ENCODE measurements at places on chromosomes 11 and 22.
A peak's percentile ranks its signal among the peaks of the same experiment; 100 is the strongest.

DNA sequence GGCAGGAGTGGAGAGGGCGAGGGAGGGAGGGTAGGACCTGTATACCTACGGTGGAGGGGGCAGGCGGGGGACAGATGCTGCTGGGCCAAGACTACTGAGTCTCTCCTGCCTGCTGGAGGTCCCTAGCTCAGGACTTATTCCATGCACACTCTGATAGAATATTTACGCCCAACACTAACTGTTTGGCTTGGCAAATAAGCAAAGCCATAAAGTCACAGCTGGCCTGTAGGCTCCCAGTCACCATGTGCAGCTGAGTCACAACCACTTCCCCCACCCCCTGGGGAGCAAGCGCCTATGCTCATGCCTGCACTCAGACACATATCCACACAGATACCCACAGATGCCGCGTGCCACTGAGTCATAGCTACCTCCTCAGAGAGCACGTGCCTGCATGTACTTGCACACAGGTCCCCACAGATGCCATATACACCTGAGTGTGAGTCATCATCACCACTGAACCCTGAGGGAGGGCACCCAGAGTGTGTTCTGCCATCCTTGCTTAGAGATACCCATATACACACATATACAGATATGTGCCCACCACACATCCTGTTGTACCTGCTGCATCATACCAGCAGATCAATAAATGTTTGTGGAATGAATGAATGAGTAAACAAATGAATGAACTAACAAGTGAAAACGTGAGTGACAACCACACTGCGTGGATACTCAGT, 95.8 kb downstream of the SWAP70 start:
- peak; percentile 89 for DNase-seq

- DNase-seq, result no peak
Measured at GRCh38 chr11:34614344-34615104, 6.4 kb upstream of the EHF start.

DNA sequence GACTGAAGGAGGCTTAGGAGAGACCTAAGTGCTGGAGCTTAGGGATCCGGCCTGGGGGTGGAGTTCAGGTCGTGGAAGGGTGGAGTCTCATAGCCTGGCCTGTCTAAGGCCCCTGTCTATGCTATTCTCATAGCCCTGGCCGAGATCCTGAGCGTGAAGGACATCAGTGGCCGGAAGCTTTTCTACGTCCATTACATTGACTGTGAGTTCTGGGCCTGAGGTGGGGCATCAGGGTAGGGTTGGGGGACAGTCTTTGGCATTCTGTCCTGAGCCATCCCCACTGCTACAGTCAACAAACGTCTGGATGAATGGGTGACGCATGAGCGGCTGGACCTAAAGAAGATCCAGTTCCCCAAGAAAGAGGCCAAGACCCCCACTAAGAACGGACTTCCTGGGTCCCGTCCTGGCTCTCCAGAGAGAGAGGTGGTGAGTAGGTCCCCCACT, 603 bp downstream of the KAT5 start:
- no peak for DNase-seq

DNA sequence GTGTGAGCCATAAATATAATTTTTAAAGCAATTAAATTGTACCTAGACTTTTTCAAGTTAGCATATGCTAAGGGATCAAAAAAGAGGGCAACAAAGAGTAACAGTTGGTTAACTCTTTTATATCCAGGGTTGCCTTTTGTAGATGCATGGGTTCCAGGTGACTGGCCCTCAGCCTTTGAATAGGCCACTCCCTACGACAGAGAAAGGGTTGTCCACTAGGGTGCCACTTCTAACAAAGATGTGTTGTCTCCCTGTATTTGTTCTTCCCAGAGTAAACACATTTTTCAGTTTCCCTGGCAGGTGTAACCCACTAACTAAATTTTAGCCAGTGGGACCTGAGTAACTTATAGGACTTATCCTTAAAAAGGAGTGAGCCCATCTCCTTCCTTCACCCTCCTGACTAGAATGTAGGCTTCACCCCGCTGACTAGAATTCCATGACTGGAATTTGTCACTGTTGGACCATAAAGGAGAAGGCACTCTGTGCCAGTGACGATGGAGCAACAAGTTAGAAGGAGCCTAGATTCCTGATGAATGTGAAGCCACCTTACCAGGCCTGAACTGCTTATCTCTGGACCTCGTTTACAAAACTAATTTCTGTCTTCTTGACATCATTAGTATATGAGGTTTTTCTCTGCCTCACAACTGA, 16.6 kb downstream of the TUG1 start:
- DNase-seq, result no peak

DNA sequence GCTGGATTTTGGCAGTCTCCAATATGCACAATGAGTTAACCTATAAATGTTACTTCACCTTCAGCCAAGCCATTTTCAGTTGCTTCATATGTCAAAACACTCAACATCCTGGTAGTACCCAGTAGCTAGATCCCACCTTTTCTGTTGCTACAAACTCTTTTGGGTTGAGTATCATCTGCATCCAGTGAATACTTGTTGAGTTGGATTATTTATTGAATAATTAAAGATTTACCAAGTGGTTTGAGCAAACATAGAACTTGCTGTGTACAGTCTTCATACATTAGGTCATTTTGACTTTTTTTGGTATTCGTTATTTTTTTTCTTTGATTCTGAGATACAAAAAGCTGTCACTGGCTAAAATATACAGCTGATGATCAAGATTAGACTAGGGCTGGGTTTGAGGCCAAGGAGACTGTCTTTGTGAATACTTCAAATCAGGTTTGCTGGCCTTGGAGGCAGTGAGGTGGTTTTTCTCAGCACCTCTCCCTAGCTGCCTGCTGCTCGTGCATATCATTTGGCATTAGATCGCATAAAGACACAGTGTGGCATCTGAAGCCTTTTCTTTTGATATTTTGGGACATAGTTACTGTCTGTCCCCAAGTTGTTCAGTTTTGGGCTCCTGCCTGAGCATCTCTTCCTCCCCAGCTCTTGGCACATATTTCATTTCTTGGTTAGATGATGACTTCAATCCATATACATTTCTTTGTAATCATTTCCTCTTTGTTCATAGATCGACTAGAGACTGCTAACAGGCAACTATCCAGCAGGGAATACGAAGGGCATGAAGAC, 62.8 kb downstream of the AMOTL1 start:
- no peak for DNase-seq

GRCh38 chr11:64710418-64711137, 12.4 kb downstream of the NRXN2 start:
- no peak for DNase-seq

DNA sequence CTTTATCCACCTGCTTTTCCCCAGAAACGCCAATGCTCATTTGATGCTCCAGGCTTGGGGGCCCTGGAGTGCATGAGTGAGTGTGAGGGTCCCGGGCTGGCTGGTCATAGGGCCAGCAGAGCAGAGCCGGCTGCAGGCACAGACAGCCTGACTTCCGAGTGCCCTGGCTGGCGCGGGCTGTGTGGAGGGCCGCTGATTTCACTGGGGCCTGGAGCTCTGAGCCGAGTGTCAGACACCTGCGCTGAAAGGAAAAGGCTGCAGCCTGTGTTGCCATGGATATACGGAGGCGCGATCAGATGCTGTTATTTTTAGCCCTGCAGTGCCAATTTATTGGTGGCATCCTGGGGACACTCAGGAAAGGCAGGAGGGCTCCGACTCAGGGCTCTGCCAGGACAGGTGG, 87.6 kb downstream of the ST3GAL4 start:
- no peak for DNase-seq

DNA sequence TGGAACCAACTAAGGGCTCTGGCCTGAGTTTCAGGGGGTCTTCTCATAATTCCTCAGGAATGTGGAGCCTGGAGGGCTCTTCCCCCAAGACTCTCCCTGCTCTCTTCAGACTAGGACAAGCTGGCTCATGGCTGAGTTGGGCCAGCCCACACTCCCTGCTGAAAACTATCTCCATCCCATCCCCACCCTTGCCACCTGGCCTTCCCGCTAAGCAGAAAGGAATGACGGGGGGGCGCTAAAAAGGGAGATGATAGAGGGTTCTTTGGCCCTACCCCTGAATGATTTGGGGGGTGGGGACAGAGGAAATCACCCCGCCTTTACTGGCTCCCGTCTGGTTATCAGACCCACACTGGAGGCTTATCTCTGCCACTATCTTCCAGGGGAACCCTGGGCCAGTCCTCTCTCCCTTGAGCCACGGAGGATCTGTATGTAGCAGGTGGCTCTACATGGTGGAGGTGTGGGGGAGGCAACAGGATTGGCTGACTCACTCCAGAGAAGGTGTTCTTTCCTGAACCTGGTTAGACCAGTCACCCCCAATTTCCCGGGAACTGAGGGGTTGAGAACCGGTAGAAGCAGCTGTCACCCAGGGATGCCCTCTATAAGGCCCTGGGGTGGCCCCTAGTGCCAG, 5.7 kb downstream of the SMTN start:
- no peak for DNase-seq

- no peak for DNase-seq
Measured at GRCh38 chr11:34443136-34443535, 4.4 kb downstream of the CAT start.

DNA sequence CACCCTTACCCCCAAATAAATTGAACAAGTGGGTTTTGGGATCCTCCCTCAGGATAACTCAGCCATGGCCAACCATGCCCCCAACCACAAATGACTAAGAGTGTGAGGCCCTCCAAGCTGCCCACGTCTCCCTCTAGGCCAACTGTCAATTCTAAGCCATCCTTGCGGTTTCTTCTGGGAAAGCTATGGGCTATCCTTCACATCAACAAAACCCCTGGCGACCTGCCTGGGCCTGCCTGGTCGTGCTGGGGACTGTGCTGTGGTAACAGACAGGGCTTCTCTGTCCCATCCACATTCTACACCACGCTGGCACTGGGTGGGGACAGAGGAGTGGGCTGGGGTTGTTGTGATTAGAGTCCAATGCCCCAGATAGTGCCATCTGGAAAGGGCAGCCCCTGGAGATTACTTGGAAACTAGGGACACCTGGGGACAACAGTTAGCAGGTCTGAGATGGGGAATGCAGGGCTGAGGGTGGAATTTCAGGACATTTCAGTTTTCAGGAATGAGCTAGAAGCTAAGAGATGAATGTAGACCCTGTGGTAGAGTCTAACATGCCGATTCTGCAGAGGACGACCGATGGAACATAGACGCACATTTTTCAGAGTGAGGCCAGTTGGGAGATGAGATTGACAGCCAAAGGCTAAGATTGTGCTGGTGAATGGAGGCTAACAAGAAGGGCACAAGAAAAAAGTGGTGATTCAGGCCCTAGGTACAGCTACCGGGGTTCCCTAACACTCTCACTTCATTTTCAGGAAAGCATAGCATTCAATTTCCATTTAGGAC, 131.9 kb downstream of the RASSF10 start:
- no peak for DNase-seq

GRCh38 chr11:125938418-125938817, 7.4 kb upstream of the VSIG10L2 start:
- no peak for DNase-seq

DNA sequence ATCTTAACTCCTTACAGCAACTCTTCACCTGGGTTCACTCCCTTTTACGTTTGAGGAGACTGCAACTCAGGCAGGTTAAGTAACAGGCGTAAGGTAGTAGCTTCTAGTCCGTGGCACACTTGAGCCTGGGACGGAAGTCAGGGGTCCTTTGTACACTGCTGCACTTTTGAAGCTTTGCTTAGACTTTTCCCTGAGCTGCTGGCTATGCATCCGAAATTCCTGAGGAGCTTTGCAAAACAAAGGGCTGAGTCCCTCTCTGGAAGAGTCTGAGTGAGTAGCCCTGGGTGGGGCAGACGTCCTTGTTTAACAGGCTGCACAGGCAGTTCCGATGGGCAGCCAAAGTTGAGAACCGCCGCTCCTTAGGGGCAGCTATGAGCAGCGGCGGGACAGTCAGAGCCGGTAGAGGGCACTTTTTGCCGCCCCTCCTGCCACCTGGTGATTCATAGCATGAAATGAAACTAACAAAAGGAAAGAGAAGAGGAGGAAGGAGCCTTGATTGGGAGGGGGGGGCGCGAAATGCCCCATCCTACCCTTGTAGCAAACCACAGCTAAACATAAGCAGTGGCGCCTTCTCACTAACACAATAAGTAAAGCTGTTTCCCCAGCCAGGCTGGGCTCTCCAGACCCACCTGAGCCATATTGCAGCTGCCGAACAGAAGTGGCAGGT, 1.4 kb downstream of the TMEM109 start:
- DNase-seq, result peak; percentile 75

DNA sequence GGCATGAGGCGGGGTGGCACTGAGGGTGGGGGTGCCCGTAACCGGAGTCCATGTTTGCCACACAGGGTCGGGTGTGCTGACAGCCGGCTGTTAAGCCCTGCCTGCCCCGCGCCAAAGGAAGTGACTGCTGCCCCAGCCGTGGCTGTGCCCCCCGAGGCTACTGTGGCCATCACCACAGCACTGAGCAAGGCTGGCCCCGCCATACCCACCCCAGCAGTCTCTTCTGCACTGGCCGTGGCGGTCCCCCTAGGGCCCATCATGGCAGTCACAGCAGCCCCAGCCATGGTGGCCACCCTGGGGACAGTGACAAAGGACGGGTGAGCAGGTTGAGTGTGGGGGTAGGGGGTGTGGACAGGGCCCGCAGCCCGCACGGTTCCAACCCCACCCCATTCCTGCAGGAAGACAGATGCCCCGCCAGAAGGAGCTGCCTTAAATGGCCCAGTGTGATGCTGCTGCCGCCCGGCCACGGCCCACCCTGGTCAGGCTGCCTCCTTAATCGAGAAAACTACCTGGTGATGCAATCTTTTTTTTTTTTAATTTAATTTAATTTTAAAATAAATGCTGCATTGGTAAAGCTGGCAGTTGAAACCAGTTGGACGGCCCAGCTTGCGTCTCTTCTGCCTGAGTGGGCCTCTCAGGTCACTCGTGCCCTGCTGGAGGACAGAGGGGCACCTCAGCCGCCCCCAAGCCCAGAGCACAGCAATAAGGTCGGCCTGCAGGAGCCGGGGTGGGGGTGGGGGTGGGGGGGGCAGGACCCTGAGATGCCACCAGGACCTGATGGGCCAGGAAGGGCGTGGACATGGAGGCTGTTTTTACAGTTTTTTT, 30.8 kb downstream of the SBF1 start:
- no peak for DNase-seq

- DNase-seq, result peak; percentile 38
Measured at GRCh38 chr11:76234416-76235232, 28.3 kb upstream of the WNT11 start.

GRCh38 chr22:23151827-23152226, 6.5 kb downstream of the RAB36 start:
- no peak for DNase-seq

GRCh38 chr22:38285018-38285417, 12.2 kb upstream of the TMEM184B start:
- DNase-seq, result no peak

DNA sequence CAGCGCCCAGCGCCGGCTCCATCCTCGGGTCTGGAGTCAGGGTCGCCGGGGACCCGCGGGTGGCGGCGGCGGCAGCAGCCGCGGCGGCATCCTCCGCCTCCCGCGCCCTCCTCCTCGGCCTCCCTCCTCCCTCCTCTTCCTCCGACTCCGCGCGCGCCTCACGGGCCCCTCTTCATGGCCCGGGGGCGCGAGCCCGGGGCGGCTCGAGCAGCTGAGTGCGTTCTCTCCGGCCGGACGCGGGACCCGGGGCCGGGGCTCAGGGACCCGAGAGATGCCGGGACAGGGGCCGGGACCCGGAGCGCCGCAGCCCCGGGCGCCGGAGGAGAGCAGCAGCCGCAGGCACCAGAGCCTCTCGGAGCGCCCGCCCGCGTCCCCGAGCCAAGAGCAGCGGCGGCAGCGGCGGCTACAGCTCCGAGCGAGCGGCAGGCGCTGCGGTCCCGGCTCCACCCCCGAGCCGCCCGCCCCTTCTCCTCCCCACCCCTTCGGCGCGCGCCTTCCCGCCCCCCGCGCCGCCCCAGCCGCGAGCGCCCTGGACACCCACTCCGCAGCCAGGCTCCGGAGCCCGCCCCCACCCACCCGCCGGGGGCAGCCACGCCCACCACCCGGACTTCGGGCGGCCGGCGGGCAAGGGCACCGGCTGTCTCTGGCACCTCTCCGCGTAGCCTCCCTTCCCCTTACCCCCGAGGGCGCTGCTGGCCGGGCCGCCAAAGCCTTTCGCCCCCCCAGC, at the start of gene CHST1:
Gene CHST1 (minus strand): TSS at position 417 of the 727 bp plus-strand sequence. CDS start 14,699 bp downstream, outside the sequence.
- DNase-seq, result peak; percentile 22

All from activated naive CD8-positive, alpha-beta T cell treated with anti-CD3 and anti-CD28 coated beads, Interleukin-2, amount 50 U/mL, for 24 hours (primary cell).